Bronchial epithelial cell (primary cell): ENCODE measurements at places on chromosomes 12 and 14. TPM values are rescaled to one million over a fixed set of nuclear protein-coding genes. Genes with fewer than 3 reads are reported as not detected.

GRCh38 chr12:969821-970220, 20.3 kb upstream of the RAD52 start:
- DNase-seq, result peak; percentile 44

- DNase-seq, result no peak
These were observed 55.9 kb downstream of the WSCD2 start for GRCh38 chr12:108185002-108185401.

GRCh38 chr14:55588259-55588699, 8.3 kb downstream of the KTN1 start:
- DNase-seq, result peak; percentile 60

DNA sequence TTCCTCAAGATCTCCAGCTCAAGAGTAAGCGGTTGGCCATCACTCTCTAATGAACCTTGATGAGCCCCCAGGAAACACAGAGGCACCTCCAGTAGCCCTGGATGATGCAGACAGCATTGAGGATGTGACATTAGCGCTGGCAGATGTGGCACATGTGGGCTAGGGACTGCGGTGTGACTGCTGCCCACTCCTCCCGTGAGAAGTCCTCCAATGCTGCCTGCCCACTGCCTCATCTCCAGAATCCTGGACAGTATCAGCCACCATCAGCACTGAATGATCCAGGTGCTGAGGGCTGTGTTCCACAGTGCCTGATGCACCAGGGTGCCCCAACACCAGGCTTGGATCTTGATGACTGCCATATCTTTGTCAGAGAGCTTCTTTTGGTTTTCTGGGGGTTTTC, 412.6 kb downstream of the TMEM117 start:
- DNase-seq, result no peak

GRCh38 chr12:88634008-88634407, 53.7 kb upstream of the KITLG start:
- DNase-seq, result no peak

GRCh38 chr12:3419558-3419957, 71.4 kb upstream of the PRMT8 start:
- no peak for DNase-seq

- DNase-seq, result no peak
These were observed 12.4 kb downstream of the CCDC92 start for GRCh38 chr12:123960029-123960735.

Gene TAPBPL
- total RNA-seq, result 1.8 and 3.1 TPM in 2 replicates

Gene TMEM30B
- total RNA-seq, result 10.5 and 15.7 TPM in 2 replicates

Gene TOGARAM1
- total RNA-seq, result 7.4 and 9.0 TPM in 2 replicates

Gene TMEM132D
- total RNA-seq, result not detected in 2 replicates
